Kasumi-1 (cell line): ENCODE measurements at places on chromosomes 3 and 15.

DNA sequence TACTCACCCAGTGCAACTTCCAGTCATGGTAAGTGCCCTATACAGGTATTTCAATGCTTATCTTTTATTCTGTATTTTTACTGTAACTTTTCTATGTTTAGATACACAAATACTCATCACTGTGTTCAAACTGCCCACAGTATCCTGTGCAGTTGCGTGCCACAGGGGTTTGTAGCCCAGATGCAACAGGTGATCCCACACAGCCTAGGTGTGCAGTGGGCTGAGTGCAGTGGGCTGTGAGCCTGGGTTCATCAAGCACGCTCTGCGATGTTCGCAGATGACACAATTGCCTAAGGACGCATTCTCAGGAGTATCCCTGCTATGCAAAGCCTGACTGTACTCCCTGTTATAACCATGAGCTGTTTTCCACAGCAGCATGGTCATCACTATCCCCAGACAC is 36.2 kb upstream of the VGLL4 start:
- DNase-seq: no peak

- DNase-seq: no peak
Observed at GRCh38 chr15:25671132-25671531, 192.0 kb downstream of the ATP10A start.

DNA sequence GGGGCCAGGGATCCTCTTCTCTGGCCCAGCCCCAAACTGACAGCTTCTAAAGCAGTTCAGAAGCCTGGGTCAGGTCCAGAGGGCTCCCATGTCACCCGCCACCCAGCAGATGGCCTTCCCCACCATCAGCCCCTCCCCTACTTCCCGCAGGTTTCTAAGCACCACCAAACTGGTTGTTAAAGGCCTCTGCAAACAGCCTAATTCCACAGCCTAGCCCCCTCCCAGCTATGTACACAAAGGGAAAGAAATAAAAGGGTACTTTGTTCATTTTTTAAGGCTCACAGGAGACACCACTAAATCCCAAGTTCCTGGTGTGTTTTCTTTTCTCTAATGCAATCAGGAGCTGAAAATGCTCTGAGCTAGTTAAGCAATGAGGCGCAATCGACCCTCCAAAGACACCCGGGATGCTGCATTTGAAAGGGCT is 30.6 kb downstream of the PLCH1 start:
- no peak for DNase-seq

DNA sequence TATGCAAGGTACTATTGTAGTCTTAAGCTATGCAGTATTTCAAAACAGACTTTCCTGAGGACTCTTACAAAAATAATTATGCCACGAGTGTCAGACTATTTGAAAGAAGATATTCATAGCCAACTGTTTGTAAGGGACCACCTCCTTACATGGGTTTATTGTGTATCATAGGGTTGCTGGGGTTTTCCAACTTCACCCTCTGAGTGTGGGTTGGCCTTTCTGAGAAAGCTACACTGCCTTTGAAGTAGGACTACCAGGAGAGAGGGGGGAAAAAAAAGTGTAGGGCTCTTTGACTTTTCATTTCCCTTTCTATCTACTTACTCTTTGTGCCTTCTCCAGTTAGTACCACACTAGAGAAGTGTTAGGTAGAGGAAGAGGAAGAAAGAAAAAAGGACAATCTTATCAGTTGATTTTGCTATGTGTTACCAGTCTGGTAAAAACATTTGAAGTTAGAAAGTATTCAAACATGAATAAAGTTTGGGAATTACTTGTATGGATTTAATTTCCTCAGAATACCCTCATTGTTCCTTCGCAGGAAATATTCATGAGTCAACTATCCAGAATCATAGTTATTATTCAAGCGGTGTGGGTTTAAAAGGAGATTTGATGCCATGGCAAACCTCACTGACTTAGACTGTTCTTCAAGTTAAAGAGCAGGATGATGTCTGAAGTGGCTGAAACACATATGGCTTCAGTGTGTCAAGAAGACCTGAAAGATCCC is 329.3 kb upstream of the THBS1 start:
- DNase-seq: no peak

DNA sequence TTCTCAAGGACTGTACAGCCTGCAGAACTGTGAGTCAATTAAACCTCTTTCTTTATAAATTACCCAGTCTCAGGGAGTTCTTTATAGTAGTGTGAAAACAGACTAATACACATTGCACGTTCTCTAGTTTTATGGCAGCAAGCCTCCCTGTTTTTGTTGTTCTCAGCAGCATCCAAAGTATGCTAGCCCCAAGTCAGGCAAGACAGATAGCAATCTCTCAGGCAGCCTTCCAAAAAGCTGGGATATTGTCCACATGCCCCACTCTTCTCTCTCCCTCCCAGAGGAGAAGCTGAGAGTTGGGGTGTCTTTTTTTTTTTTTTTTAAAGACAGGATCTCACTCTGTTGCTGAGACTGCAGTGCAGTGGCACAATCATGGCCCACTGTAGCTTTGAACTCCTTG is 130.6 kb downstream of the ISL2 start:
- no peak for DNase-seq
